ENCODE measurements at places on chromosomes 3 and 15. TPM values are rescaled to one million over a fixed set of nuclear protein-coding genes. Genes with fewer than 3 reads are reported as not detected.
A peak's percentile ranks its signal among the peaks of the same experiment; 100 is the strongest.

GRCh38 chr15:57922776-57923175 is 142.7 kb downstream of the ALDH1A2 start:
- H3K36me3 ChIP-seq, result no peaks in the 10 kb centered on the region
- no peaks in the 10 kb centered on the region for H3K27me3 ChIP-seq
- peak; percentile 48 for DNase-seq
- H3K27ac ChIP-seq, result peak overlapping the region; percentile 49
- H3K4me3 ChIP-seq, result no peak overlapping the region

- no peak overlapping the region for H3K4me3 ChIP-seq
- DNase-seq, result no peak
- H3K27ac ChIP-seq, result peak overlapping the region; percentile 2
- H3K36me3 ChIP-seq, result no peaks in the 10 kb centered on the region
- H3K27me3 ChIP-seq, result no peaks in the 10 kb centered on the region
These were observed 1.7 kb upstream of the IFT57 start for GRCh38 chr3:108223928-108224327.

GRCh38 chr3:27034255-27034654 is 334.9 kb downstream of the NEK10 start:
- H3K36me3 ChIP-seq, result no peaks in the 10 kb centered on the region
- H3K4me3 ChIP-seq, result no peak overlapping the region
- no peaks in the 10 kb centered on the region for H3K27me3 ChIP-seq
- no peak for DNase-seq
- no peaks in the 10 kb centered on the region for H3K4me1 ChIP-seq

DNA sequence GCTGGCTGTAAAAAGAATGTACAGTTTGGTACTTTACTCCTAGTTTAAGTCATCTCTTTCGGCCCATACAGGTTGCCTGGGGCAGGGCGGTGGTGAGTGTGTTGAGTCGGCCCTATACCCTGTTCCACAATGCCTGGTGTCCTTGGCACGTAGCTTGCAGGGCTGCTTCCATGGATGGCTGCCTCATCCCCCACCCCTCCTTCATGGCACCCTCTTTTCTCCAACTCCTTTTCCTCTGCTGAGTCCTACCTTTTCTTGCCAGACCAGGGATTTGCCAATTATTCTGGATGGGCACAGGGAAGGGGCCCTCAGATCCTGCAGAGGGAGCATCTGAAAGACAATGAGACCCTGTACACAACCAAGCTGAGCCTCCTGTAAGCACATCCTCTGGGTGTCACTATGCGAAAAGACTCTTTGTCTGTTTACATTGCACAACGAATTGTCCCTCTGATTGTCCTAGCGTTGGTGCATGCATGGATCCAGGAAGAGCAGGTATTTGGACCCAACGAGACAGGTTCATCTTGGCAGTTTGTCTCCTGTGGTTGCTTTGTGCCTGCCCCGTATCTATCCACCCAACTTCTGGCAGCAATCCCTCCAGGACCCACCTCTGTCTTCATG is 73.6 kb upstream of the CGNL1 start:
- no peaks in the 10 kb centered on the region for H3K27me3 ChIP-seq
- no peak for DNase-seq
- no peak overlapping the region for H3K4me3 ChIP-seq
- no peaks in the 10 kb centered on the region for H3K36me3 ChIP-seq
- H3K4me1 ChIP-seq, result no peaks in the 10 kb centered on the region

- no peak overlapping the region for H3K27ac ChIP-seq
- no peak overlapping the region for H3K4me3 ChIP-seq
- peaks cover 10% of the 10 kb centered on the region for H3K4me1 ChIP-seq
- H3K36me3 ChIP-seq, result no peaks in the 10 kb centered on the region
- no peaks in the 10 kb centered on the region for H3K27me3 ChIP-seq
These were observed 2.3 kb upstream of the UBE3A start for GRCh38 chr15:25441111-25441510.

GRCh38 chr3:98796334-98796733 is 33.2 kb downstream of the ST3GAL6 start:
- DNase-seq, result no peak
- no peaks in the 10 kb centered on the region for H3K36me3 ChIP-seq
- no peak overlapping the region for H3K27ac ChIP-seq
- no peaks in the 10 kb centered on the region for H3K4me1 ChIP-seq
- no peaks in the 10 kb centered on the region for H3K27me3 ChIP-seq

GRCh38 chr3:53818221-53819162 is 27.7 kb downstream of the CHDH start:
- no peaks in the 10 kb centered on the region for H3K4me1 ChIP-seq
- no peak for DNase-seq
- H3K27ac ChIP-seq, result no peak overlapping the region
- H3K36me3 ChIP-seq, result peaks cover 5% of the 10 kb centered on the region
- no peak overlapping the region for H3K4me3 ChIP-seq

DNA sequence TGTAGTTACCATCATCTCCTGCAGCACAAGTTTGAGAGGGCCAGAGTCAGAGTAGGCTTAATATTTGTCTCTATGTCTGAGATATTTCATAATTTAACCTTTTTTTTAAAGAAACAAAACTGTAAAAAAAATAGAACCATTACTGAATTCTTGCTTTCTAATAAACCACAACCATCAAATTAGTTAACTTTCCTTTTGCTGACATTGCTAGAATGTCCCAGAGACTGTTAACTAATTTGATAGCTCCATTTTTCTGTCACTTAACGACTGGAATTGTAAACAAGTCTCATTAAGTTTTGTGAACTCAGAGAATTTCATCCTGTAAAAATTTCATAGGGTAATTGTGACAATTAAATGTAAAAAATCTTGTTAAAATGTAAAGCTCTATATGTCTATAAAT is 35.6 kb downstream of the IMPG2 start:
- H3K4me1 ChIP-seq, result no peaks in the 10 kb centered on the region
- H3K27me3 ChIP-seq, result no peaks in the 10 kb centered on the region
- H3K4me3 ChIP-seq, result no peak overlapping the region

- H3K27ac ChIP-seq, result no peak overlapping the region
- no peaks in the 10 kb centered on the region for H3K4me1 ChIP-seq
- no peaks in the 10 kb centered on the region for H3K27me3 ChIP-seq
- no peaks in the 10 kb centered on the region for H3K36me3 ChIP-seq
These were observed 249.9 kb downstream of the ROBO1 start for GRCh38 chr3:79517766-79518413.

GRCh38 chr15:73354241-73354640 is 14.5 kb downstream of the HCN4 start:
- H3K4me3 ChIP-seq, result no peak overlapping the region
- no peaks in the 10 kb centered on the region for H3K36me3 ChIP-seq
- no peaks in the 10 kb centered on the region for H3K27me3 ChIP-seq

GRCh38 chr3:32978331-32978730 is 26.9 kb downstream of the CCR4 start:
- H3K4me1 ChIP-seq, result no peaks in the 10 kb centered on the region
- no peaks in the 10 kb centered on the region for H3K27me3 ChIP-seq
- H3K4me3 ChIP-seq, result no peak overlapping the region
- DNase-seq, result no peak
- no peak overlapping the region for H3K27ac ChIP-seq
- H3K36me3 ChIP-seq, result no peaks in the 10 kb centered on the region

DNA sequence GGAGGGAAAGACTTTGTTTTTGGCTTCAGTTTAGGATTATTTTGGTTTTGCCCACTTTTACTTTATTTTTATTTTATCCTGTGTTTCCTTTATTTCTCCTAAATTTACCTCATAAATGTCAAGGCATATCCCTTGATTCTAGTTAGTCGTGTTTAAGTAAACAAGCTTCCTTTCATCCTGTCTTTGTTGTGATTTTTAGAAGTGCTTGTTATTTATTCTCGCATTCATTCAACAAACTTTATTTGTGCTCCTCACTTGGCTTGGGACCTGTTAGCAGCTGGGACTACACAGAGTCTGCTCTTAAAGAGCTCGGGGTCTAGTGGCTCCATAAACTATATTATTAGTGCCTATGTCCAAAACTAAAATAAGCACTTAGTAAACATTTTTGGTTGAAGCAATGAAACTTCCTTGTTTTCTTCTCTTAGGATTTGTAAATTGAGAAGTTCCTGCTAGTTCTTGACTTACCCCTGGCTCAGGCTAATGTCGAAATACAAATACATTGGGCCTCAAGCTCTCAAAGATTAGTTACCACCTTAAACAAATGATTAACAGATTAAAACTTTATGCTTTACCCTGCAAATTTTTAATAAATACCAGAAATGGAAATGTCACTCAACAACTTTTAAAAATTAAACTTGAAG is 19.0 kb upstream of the DMXL2 start:
- no peaks in the 10 kb centered on the region for H3K36me3 ChIP-seq
- no peaks in the 10 kb centered on the region for H3K27me3 ChIP-seq
- no peak overlapping the region for H3K4me3 ChIP-seq
- DNase-seq, result no peak

DNA sequence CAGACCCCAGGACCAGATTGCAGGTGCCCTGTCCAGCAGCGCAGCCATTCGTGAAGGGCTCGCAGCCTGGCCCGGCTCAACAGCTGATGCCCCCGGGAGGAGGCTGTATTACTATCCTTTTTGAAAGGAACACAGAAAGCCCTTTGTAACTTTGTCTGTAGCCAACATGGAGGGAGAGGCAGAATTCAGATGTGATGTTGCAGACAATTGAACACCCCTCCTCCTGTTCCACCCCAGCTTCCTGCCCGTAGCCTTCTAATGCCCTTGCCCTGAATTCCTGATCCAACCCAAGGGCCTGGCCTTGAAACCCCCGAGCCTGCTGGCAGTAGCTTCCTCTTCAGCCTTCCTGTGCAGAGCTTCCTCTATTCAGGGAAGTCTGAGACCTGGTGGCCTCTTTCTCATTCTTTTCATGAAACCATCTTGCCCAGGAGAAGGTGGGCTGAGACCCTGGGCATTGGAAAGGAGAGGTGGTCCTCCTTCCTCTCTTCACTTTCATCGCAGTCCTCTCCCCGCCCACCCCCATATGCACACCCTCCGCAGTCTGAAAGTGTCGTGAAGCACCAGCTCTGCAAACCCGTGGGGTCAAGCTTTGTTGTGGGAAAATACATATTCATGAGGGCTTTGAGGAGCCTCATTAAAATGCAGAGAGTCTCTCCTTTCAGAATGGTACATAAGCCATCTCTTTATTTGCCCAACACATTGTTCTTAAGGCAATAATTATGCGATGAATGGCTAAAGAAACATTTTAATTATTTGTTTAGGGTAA is 109.2 kb downstream of the APBA2 start:
- H3K4me3 ChIP-seq, result no peak overlapping the region
- DNase-seq, result no peak
- no peaks in the 10 kb centered on the region for H3K27me3 ChIP-seq
- no peaks in the 10 kb centered on the region for H3K36me3 ChIP-seq
- H3K4me1 ChIP-seq, result no peaks in the 10 kb centered on the region
- H3K27ac ChIP-seq, result no peak overlapping the region

- DNase-seq, result no peak
- no peaks in the 10 kb centered on the region for H3K4me1 ChIP-seq
These were observed 7.6 kb upstream of the NIPA1 start for GRCh38 chr15:22778796-22779195.

- DNase-seq, result no peak
- H3K27me3 ChIP-seq, result no peaks in the 10 kb centered on the region
- H3K4me1 ChIP-seq, result no peaks in the 10 kb centered on the region
- H3K36me3 ChIP-seq, result no peaks in the 10 kb centered on the region
These were observed 19.0 kb downstream of the NSUN3 start for GRCh38 chr3:94081884-94082283.

DNA sequence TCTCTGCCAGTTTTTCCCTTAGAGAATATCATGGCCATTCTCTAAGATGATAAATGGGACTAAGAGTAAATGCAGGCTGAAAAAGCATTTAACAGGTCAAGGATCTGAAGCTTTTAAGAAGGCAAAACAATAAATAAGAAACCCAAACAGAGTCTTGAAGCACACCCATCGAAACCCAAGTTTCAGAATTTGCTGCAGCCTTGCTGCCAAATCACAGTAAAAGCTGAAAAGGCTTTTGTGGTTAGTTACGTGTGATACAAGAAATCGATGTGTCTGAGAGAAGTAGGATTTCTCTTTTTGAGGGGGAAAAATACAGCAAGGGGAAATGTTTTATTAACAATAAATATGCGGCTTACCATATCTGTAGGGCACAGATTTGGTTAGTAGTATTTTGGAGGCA is 92.0 kb downstream of the IGF1R start:
- no peak for DNase-seq
- H3K27me3 ChIP-seq, result no peaks in the 10 kb centered on the region
- H3K4me3 ChIP-seq, result no peak overlapping the region
- H3K36me3 ChIP-seq, result no peaks in the 10 kb centered on the region

- DNase-seq, result no peak
- no peaks in the 10 kb centered on the region for H3K36me3 ChIP-seq
- H3K4me3 ChIP-seq, result no peak overlapping the region
- no peaks in the 10 kb centered on the region for H3K4me1 ChIP-seq
These were observed 10.8 kb upstream of the ZMAT3 start for GRCh38 chr3:179082416-179082815.

DNA sequence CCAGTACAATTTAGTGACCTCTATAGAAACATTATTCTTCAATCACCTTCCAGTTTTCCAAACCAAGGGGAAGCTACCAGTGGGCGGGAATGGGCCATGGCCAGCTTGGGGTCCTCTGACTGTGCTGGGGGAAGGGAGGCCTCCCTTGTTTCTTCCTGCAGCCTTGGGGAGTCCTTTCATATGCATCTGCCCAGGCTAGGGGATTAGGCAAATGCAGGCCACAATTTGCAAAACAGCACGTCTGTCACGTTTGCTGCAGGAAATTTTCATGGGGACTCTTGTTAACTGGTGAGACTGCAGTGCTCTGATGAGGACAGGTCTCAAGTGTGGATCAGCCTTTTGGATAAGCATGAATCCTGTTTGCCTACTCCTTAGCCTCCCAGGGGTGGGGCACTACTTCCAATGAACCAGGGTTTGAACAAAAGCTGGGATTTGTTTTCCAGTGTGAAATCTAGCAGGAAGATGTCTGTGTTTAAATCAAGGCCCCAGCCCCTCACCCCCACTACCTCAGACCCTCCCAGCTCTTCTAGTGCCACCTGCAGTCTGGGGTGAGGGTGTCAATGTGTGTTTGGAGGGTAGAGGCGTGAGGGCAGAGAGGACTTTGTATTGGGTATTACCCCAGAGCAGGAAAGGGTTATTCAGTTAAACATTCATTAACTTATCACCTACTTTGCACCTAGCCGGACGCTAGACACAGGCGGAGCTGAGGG is 219.9 kb downstream of the OPA1 start:
- no peaks in the 10 kb centered on the region for H3K27me3 ChIP-seq
- peaks cover 6% of the 10 kb centered on the region for H3K4me1 ChIP-seq

GRCh38 chr3:62277986-62278385 is 95.4 kb downstream of the FEZF2 start:
- H3K36me3 ChIP-seq, result peaks cover 3% of the 10 kb centered on the region
- H3K27me3 ChIP-seq, result no peaks in the 10 kb centered on the region
- no peak overlapping the region for H3K27ac ChIP-seq
- no peak for DNase-seq
- no peak overlapping the region for H3K4me3 ChIP-seq
- H3K4me1 ChIP-seq, result no peaks in the 10 kb centered on the region

- H3K4me3 ChIP-seq, result no peak overlapping the region
- no peak for DNase-seq
- H3K36me3 ChIP-seq, result no peaks in the 10 kb centered on the region
- no peaks in the 10 kb centered on the region for H3K27me3 ChIP-seq
These were observed 4.2 kb downstream of the VPS39 start for GRCh38 chr15:42203891-42204290.

Gene VIPR1
- total RNA-seq, result 40.2 TPM

Gene EMC7
- total RNA-seq, result 35.0 TPM

Gene TM4SF1
- total RNA-seq, result 48.5 TPM

Gene C3orf20
- 0.15 TPM for total RNA-seq

Gene CASR
- not detected for total RNA-seq

Gene DCP1A
- 26.2 TPM for total RNA-seq

Gene CGNL1
- total RNA-seq, result 5.4 TPM

Gene SAMD7
- total RNA-seq, result under 0.01 TPM

Gene CRYGS
- 4.2 TPM for total RNA-seq

Gene TASOR
- 80.6 TPM for total RNA-seq

Gene VGLL3
- 60.0 TPM for total RNA-seq

All from breast epithelium (tissue), 4 donors.